ENCODE measurements at places on chromosomes 3 and 15.

GRCh38 chr15:39025321-39025720 is 460.7 kb upstream of the RASGRP1 start:
- peak; percentile 76 for DNase-seq

GRCh38 chr3:71564361-71564760 is 19.2 kb downstream of the FOXP1 start:
- no peak for DNase-seq

- DNase-seq, result peak; percentile 66
Measured at GRCh38 chr3:115623044-115623868, at the start of gene GAP43. Gene GAP43, plus strand, starts transcription at chr3:115623510. Its CDS starts 180 bp downstream, at chr3:115623690.

- DNase-seq, result no peak
Measured at GRCh38 chr15:85755942-85756341, 38.8 kb downstream of the KLHL25 start.

DNA sequence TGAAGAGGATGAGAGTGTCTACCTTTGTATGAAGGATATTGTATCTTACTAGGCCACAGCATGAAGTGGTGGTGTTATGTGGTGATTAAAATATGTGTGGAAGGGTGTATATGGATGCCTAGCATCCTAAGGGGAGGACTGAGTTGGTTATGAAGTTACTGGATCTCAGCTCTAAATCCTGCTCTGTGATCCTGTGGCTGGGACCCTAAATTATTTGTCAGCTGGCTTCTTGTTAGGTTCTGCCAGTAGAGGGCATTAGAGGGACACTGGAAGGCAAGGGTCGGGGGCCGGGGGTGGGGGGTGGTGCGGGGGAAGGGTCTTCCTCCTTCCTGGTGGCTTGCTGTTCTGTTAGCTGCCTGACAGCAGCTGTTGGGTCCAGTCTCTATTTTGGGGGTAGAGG is 34.9 kb downstream of the MORF4L1 start:
- no peak for DNase-seq

GRCh38 chr3:115980709-115981108 is 357.4 kb downstream of the GAP43 start:
- DNase-seq, result no peak

DNA sequence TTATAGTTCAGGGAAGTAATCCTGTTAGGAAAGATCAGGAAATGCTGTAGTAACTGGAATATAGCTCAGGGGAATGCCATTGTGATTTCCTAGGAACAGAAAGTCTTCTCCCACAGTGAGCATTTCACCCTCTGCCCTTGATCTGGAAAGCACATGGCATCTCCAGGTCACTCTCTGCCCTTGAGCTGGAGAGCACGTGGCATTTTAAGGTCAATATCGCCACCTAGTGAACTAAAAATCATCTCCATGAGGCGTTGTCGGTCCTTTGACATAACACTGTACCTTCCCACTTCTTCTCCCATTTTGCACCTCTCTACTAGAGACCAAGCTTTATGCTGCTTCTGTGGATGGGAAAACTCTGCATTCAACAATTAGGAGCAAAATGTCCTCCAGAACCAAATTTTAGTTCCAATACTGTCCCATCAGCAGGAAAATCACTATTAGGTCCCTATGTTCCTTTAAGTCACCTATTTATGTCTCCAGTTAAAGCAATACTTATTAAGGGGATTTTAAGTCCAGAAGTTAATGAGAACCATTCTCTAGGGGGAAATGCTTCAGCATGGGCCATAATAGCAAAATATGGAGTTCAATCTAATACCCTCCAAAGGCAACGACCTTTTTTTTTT is 54.7 kb upstream of the GK5 start:
- DNase-seq, result peak; percentile 86

DNA sequence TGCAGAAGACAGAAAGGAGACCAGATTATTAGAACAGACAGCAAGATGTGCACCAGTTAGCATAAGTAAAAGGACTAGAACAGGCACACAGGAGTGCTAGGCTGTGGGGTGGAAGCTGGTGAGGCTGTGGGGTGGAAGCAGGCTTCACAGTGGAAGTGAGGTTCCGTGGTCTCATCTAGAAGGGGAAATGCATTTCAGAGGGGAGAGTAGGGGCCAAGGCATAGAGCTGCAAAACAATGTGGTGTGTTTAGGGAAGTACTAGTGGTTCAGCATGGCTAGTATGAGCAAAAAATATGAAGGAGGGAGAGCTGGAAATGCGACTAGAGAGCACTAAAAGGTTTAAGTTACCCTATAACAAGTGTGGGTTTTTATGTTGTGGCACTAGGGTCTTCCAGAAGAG is 6.5 kb downstream of the POPDC2 start:
- no peak for DNase-seq

DNA sequence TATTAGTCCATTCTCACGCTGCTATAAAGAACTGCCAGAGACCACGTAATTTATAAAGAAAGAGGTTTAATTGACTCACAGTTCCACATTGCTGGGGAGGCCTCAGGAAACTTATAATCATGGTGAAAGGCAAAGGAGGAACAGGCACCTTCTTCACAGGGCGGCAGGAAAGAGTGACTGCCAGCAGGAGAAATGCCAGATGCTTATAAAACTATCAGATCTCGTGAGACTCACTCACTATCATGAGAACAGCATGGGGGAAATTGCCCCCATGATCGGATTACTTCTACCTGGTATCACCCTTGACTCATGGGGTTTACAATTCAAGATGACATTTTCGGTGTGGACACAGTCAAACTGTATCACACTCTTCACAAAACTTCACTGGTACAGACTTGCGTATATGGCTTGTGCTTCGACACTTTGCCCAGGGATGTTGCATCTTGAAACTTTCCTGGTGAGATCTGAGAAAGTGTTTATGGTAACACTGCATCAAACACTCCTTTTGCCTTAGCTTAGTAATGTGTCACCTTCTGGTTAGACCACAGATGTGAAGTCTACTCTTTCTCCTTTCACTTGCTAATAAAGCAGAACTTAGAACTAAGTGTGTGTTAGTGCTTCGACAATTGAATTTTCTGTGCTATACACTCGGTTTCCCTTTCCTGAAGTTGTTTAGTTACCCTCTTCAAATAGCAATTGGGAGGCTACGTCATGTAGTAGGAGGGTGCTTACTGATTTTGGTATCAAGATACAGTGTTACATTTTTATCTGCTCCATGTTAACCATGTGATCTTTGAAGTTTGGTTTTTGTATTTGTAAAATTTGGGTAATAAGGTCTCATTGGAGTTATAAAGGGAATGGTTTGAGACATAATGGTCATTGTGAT is 185.7 kb downstream of the LPP start:
- no peak for DNase-seq

DNA sequence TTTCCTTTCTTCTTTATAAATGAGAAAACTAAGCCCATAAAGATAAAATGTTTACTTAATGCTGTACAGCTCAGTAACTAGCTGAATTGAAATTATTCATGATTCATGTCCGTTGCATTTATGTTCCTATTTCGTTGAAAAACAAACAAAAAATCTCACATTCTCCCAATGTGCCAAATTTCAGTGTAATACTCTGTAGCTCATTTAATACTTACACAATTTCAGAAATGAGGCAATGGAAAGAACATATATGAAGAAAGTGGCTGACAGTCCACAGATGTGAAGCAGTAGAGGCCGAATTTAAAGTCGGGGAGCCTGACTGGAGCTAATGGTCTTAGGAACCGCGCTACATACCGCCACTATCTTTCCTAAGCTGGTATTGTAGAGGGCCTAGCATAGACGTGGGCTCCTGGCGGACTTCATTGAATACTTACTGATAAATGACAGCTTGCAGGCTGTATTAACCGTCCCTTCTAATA is 651 bp downstream of the PLSCR2 start:
- DNase-seq, result no peak

DNA sequence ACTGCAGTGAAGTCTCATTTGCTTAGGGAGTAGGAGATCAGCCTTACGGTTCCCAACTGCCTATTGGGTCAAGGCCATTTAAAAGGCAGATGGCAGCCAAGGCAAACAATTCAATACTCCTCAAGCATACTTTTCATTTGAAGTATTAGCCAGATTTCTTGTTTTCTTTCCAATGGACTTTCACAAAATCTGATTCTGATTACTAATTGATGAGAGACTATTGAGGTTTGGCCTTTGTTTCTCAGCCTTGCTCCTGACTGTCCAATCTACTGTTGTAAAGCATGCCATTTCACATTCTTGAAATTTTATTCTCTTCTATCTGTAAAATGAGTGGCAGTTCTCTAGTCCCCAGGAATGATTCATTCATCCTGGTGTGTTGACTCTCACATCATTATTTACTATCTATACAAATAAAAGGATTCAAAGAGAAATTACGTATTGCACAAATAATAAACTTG is 166.2 kb upstream of the TGFBR2 start:
- peak; percentile 62 for DNase-seq

DNA sequence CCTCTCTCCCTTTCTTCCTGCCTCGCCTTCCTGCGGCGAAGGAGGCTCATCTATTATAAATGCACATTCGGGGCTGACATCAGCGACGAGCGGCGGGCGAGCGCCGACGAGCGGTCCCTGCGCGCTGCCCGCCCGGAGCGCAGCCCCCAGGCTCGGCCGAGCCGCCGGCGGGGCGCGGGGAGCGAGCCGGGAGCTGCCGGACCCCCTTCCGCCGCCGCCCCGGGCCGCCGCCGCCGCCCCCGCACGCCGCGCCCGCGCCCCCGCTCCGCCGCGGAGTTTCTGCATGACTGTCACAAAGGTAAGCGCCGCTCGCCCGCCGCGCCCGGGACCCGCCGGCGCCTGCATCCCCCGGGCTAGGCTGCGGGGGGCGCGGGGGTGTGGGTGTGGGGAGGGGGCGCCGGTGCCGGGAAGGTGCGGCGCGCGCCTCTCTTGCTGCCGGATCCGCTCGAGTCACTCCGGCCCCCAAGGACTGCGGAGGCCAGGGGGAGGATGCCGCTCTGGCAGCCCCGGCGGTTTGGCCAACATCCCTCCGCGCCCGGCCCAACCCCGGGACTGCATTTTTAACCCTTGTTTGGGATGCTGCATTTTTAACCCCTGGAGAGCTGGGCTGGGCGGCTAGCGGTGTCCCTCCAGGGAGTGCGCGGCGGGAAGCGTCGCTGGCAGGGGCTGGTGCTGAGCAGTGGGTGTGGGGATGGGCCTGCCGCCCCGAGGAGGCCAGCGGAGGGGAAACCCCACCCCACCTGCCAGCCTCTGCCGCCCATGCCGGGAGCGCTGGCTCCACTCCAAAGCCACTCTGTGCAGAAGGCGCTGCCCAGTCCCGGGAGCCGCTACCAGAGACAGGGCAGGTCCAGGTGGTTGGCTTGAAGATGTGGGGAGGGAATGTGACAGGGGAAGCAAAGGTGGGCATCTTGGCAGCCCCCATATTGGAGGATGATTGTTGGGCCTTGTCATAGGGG is at the start of gene CORO2B:
Gene CORO2B (plus strand): TSS at position 14 of the 956 bp plus-strand sequence. CDS start 270 bp downstream, at position 284.
- DNase-seq, result peak; percentile 41

DNA sequence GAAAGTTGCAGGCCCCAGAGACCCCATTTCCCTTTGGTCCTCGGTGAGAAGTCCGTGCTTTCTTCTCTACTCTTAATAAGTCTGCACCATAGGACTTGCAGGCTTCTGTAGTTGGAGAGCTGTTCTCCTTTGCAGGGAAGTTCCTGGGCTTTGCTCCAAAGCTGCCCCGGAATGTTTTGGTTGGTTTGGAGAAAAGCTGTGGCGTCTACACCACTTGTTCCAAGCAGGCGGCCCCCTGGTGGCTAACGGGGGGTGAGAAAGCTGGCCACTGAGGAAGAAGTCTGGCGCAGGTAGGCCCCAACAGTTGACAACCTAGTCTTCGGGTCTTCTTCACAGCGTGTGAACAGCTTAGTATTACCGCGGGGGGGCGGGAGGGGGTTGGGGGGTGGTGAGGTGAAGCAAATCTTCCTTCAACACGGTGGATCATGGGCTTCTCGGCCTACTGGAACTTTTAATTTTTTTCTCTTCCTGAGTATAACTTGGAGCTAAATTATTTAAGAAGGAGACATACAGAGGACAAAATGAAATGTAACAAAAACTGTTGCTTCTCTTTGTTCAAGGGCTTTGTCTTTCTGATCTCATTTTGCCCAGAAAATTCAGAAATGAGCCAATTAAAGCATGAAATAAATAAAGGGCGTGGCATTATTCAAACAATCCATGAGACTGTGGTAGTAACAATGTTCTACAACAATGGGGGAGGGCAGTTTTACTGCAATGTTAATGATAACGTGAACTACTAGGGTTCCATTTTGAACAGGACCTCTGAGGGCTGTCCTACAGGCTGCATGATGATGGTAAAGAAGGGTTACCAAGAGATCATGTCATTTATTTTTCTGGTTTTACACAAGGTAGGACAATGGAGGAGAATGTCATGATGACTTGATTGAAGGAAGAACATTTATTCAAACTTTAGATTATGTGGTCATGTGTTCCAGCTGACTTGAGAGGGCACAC is 2.2 kb upstream of the THRB start:
- peak; percentile 68 for DNase-seq

- no peak for DNase-seq
Measured at GRCh38 chr3:2714834-2715233, 395.3 kb downstream of the IL5RA start.

DNA sequence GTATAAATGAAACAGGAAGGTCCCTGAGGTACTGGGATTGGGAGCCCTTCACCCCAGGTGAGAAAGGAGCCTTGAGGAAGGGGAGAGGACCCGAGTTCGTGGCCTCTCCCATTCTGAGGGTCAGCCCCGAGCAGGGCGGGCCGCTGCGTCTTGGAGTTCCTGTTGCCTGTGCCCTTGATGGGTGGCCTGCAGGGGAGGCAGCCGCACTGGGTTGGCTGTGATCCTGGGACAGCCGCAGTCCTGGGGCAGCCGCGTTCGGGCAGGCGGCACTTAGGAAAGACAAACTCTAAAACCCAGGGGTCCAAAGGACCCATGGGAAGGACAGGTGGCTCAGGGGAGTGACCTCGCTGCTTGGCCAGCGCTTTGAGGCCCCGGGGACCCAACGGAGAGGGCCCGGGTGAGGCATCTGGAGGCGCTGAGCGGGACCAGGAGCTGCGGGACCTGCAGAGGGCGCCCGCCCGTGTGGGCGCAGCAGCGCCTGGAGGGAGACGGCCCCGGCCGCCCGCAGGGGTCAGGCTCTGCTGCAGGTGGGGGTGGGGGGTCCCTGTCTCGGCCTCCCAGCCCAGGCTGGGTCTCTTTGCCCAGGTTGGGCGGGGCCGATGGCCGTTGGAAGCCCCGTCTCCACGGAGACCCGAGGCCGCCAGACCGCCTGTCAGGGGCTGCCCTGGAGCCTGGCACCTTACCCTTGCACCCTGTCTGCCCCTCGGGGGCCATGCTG is 65.1 kb downstream of the HMCES start:
- no peak for DNase-seq

DNA sequence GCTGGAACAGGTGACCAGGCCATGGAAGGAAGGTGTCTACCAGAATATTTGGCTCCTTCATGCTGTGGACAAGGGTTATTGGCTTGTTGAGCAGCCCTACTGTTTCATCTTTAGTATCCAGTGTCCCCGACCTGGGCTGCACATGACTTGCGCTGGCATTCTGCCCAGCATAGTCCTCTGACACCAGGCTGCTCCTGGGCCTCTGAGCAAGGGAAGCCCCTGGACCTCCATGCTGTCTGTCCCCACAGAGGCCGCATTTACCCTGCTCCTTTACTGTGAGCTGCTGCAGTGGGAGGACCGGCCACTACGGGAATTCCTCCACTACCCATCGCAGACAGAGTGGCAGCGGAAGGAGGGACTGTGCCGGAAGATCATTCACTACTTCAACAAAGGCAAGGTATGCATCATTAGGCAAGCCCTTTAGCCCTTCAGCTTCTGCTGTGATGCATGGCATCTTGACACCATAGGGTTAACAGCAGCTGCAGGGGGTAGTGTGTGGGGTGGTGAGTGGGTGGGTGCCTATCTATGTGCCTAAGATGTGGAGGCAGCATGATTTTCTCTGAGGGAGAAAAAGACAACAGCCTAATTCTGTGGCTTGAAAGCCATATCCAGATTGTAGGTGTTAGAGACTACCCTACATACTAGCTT is 44.0 kb upstream of the MANF start:
- peak; percentile 60 for DNase-seq

- DNase-seq, result no peak
Measured at GRCh38 chr3:114025451-114025850, 30.9 kb downstream of the CCDC191 start.

GRCh38 chr3:53269888-53270880 is 14.4 kb upstream of the TKT start:
- peak; percentile 97 for DNase-seq

Data from LHCN-M2 (cell line).